Fibroblast of skin of left quadriceps (primary cell): ENCODE measurements at places on chromosomes 2 and 18.

- DNase-seq, result no peak
Measured at GRCh38 chr18:46070815-46071652, 1.0 kb downstream of the PSTPIP2 start.

DNA sequence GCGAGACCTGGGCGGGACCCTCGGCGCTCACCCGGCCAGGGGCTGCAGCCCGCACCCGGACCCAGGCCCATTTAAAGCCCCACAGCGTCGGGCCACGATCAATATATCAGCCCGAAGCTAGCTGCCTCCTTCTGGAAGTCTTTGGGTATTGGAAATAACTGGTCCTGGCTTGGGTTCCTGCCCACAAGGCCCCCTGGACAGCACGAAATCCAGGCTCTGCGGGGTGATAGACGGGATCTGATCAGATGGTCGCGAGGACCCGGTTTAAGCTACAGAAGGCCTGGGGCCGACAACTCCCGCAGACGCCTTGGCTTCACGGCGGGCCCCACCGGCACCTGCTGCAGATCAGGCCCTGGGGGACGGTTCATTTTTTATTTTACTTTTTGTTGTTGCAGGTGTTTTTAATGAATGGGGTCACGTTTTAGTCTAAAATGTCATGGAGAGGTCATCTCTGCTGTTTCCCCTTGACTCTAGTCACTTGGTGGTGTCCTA lies 362 bp upstream of the PSTPIP2 start:
- DNase-seq, result no peak

DNA sequence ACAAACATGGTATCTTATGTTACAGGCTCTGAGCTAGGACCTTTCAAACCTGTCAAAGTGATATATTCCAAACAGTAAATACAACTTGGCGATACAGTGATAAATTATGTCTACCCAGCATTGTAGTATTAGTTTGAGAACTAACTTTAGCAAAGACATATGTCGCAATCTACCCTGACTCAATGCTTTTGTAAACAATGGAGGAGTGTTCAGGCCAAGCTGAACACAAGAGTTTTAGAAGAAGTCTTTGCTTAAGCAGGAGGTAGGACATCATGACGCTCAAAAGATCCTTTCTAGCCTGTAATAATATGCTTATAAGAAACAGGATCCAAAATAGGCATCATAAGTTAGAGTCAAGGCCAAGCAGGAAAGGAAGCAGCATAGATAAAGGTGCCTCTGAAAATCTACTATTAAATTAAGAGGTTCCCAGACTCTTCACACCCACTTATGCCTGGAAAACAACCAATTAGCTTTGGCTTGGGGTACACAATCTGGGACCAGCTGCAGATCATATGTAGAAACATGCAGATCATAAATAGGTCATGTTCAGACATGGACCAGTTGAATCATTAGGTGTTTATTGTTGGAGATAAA lies 132.5 kb downstream of the CSRNP3 start:
- peak; percentile 22 for DNase-seq

DNA sequence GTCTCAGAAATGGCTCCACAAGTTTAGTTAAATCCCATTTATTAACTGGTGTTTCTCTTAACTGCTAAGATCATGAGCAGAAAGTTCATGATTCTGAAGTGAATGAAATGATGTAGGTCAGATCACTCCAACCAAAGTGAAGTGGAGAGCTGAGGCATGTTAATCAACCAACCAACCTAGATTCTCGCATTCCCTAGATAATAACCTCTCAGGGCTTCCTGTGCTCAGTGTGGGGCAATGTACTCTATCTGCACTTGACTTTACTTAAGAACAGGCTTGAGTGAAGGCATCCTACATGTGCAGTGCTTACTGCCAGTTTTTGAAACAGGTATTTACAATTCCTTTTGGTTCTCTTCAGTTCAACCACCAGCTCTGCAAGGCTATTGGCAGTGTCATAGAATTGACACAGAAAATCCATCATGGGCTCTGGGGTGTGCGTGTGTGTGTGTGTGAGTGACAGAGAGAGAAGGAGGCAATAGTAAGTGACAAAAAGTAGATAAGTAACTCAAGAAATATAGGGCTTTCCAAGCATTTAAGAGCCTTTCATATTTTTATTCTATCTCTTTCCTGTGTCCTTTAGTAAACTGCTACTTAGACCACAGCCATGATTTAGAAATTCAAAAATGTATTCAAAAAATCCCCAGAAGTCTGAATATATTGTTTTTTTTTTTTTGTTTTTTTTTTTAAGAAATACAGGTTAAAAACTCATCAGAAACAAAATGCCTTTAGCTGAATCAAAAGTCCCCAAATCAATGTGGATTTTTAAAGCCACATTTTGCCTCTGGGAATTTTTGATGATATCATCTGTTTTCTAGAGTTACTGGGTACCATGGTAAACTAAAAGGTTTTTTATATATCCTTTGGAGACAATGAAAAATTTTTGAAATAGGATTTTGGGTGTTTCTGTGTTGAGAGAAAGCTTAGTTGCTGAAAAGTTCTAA lies 28.6 kb downstream of the DOCK10 start:
- no peak for DNase-seq

DNA sequence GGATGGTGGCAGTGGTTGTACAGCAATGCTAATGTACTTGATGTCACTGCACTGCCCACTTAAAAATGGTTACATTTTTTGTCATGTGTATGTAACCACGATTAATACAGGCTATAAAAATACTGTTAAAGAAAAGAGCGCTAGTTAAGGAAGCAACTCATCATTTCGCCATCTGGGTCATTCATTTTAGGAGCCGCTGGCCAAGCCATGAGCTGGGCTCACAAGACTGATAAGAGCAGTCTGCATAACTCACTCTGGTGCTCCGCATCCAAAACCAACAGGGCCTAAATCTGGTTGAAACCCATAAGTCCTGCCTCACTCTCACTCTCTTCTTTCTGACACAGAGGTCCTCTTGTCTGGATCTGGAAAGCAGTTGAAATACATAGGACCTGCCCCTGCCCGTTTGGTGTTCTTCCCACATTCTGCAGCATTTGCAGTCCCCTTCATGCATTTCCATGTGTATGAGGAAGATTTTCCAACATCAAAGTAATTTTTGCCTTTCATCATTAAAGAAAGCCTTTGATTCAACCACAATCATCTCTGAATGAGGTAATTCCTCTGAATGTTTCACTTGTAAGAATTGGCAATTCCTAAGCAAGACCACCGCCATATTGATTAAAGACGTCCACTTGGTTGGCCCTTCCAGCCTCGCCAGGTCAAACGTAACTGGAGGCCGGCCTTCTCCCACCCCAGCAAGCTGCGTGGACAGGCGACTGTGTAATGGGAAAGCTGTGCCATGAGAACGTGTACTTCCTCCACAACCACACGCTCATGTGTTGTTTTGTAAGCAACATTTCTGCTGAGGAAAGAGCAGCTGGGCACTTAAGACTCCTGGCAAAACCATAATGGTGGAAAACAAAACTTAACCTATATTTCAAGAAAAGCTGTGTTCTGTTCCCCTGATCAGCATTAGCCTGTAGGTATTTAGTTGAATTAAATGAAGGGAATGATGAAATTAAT lies 112.2 kb downstream of the VAPA start:
- DNase-seq, result no peak

- no peak for DNase-seq
Measured at GRCh38 chr2:191341436-191341835, 96.2 kb downstream of the MYO1B start.

DNA sequence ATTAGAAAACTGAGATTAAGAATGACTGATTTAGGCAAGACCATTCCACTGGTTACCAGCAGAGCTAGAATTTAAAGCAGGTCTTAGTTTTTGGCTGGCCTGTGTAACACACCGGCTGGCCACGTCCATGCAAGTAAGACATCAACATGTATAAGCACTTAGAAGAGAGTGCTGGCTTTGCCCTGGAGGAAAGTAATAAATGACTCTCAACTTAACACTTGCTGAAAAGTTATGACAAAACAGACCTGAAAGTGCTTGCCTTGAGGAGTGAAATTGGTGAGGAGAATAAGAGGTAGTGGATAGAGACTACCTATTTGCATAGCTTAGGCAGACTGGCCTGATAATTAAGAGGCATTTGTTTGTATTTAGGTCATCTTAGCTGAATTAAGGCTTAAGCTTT lies 165.7 kb upstream of the KCNJ3 start:
- no peak for DNase-seq

- peak; percentile 74 for DNase-seq
Measured at GRCh38 chr2:187434342-187434785, 13.7 kb downstream of the CALCRL start.

DNA sequence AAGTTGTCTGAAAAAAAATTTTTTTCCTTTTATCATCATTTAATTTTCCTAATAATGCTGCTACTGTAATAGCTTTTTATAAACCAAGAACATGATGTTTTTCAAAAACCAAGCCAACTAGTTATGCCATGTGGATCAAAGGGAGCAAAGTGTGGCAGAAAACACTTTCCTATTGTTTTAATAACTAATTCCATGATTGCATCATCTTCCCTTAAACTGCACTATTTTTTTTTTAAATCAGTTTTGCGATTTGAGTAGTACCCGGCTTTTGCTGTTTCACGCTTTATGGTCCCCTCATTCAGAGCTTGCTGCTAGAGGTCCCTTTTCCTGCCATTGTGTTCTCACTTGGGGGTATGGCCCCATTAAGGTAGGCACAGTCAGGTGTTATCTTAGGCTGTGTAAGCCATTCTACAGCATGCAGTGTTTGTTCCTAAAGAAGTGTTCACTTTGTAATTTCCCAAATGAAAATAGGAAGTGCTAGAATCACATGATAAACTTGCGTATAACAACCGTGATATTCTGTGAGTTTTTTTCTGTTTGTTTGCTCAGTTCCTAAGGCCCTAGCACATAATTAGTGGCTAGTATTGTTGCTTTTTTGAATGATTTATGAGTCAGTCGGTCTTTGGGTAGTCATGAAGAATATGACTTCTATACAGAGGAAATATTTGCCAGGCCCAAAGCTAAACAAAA lies 225.8 kb downstream of the PTGR3 start:
- DNase-seq, result no peak

- DNase-seq, result no peak
Measured at GRCh38 chr2:9032536-9033255, 29.2 kb upstream of the MBOAT2 start.

GRCh38 chr2:202064171-202064880 lies 8.7 kb upstream of the KIAA2012 start:
- peak; percentile 81 for DNase-seq

GRCh38 chr2:70181363-70181956 lies 9.4 kb downstream of the C2orf42 start:
- no peak for DNase-seq

DNA sequence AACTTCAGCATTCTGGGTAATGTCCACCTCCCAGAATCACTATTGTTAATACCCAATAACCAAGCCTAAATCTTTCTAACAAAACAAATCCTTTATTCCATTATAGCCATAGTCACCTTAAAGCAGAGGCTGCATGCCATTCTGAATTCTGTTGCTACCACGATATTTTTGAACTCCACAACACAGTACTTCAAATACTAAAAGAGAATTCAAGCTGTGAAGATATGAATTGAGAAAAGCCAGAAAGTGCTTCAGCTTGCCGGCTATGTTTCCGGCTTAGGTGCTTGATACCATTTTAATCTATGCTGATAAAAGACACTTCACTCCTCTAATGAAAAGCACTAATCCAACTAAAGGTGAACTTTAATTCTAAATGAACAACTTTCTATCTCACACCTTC lies 41.3 kb downstream of the GAREM1 start:
- DNase-seq, result no peak

- DNase-seq, result no peak
Measured at GRCh38 chr2:210555555-210555954, 844 bp upstream of the CPS1 start.

- DNase-seq, result no peak
Measured at GRCh38 chr18:59810183-59810582, 89.6 kb upstream of the PMAIP1 start.

- no peak for DNase-seq
Measured at GRCh38 chr2:29808321-29808720, 113.1 kb downstream of the ALK start.

DNA sequence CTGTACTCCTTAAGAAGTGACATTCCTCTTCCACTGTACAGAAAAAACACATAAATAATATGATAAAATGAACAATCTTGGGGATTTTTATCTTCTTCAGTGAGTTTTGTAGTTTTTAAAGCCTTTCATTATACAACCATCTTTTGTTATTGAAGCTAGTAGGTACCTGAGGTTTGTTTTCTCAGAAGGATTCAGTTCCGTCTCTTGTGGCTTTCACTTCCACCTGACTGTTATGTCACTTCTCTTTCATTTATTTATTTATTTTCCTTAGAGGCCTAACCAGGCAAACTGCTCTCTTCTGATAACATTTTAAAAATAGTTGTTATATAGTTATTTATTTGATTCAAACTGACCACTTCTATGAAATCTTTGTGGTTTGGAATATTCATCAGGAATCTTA lies 464.2 kb downstream of the CCDC85A start:
- no peak for DNase-seq

DNA sequence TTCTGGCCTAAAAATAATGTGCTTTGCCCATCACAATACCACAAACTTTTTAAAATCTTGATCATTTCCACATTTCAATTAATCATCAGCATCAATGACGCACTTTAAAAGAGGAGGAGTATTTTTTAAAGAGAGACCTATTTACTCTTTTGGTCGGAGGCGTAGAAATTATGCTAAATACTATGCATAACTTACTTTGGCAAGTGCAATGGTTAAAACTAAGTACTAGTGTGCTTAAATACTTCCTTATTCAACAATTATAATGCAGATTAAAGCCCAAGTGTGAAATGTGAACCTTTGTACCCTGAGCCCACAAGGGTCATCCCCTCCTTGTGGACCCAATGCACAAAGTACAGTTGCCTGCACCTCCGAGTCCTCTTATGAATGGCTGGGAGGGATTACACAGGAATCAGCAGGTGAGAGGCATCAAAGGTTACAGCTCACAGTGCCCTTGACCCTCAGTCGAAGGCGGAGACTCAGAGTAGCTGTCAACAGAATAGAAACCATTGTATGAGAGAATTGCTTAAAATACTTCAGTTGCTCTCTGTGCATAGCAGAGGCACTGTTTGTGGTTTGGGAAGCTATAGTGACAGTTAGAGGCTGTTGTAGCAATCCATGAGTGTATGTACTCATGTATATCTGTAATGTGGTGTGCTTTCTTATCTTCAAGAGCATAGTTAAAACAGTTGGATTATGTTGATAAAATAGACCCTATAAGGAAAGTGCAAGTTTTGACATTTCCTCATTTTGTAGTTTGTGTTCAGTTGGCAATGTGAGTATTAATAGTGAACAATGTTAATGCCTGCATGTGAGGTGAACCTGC lies 151.7 kb upstream of the ITGA4 start:
- DNase-seq, result no peak

DNA sequence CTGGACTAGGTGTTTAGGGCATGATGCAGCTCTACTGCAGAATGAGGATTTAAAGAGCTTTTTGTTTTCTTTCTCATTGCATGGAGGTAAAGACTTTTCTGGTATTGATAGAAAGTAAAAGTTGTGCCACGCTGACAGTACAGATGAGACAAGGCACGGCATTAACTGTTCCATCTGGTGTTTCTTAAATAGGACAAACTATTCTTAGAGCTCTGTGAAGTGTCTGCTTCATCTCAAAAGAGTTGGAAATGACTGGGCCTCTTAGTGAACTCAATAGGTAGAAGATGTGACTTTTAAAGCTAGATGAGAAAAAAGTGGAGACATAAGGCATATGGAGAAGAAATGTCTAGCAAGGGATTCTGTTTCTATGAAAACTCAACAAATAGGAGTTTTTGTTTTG lies 321.8 kb downstream of the RPRM start:
- DNase-seq, result no peak
